Activated CD4-positive, alpha-beta memory T cell treated with anti-CD3 and anti-CD28 coated beads for 36 hours (primary cell): ENCODE measurements at places on chromosomes 6 and 20. TPM values are rescaled to one million over a fixed set of nuclear protein-coding genes. Genes with fewer than 3 reads are reported as not detected.
A peak's percentile ranks its signal among the peaks of the same experiment; 100 is the strongest.

DNA sequence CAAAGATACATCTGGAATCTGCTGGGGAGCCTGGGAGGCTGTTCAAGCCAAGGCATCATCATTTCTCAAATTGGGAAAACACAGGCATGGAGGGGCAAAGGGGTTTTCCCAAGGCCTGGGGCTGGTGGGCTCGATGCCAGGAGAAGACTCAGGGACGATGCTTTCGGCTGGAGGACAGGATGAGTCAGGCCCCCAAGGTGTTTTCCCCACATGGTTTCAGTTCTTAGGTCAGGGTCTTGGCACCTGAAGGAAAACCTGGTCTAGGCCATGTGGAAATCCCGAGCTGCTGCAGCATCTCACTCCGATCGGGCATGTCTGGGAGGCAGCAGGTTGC is 348.1 kb downstream of the CDC5L start:
- no peaks in the 10 kb centered on the region for H3K36me3 ChIP-seq
- no peaks in the 10 kb centered on the region for H3K27me3 ChIP-seq
- no peak overlapping the region for H3K4me3 ChIP-seq
- peak; percentile 52 for DNase-seq
- H3K4me1 ChIP-seq = peaks cover 14% of the 10 kb centered on the region

DNA sequence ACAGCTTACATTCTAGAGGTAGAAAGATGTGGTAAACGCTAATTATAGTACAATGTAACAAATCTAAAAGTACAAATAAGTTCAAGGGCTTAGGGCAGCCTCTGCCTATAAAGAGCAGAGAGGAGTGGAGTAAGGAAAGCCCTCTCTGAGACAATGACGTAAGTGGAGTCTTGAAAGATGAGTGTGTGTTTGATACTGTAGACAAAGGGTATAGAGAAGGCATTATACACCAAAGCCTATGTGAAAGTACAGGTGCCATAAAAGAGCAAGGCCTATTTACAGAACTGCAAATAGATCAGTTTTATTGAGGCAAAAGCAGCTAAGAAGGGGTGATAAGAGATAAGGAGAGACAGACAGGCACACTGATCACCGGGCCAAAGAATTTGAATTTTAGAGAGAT is 10.9 kb downstream of the GOPC start:
- DNase-seq = no peak
- peaks cover 23% of the 10 kb centered on the region for H3K36me3 ChIP-seq
- H3K27ac ChIP-seq = no peak overlapping the region
- H3K4me3 ChIP-seq = no peak overlapping the region
- peaks cover 21% of the 10 kb centered on the region for H3K4me1 ChIP-seq

GRCh38 chr20:35135867-35136586 is 11.1 kb downstream of the EDEM2 start:
- H3K4me1 ChIP-seq = no peaks in the 10 kb centered on the region
- H3K27ac ChIP-seq = no peak overlapping the region
- DNase-seq = no peak
- H3K27me3 ChIP-seq = no peaks in the 10 kb centered on the region
- H3K36me3 ChIP-seq = peaks cover 29% of the 10 kb centered on the region

DNA sequence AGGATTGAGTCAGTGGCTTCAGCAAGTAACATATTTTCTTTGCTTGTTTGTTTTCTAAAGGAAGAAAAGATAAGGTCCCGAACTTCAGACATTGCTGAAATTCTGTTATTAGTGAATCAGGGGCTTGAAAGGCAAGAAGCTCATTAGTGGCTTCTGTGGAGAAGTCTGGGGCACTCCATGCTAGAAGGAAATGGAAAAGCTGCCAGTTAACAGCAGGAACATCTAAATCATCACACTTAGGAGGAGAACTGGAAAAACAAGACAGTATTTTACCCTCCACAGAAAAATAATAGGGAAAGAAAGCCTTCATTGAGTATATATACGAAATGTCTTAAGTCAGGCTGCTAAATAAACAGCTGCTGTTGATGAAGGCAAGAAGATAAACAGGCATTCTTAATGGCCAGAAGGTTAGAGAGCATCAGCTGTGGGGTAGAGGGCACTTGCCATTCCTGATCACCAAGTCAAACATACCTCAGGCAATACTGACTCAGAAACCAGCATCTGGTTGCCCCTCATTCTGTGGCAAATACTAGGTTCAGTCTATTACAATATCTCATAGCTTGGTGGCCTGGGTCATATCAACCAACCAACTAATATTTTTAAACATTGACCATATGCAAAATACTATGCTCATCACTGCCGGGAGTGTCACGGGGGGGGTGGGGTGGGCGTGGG is 143.2 kb upstream of the TENT5A start:
- H3K27ac ChIP-seq = no peak overlapping the region
- H3K4me1 ChIP-seq = no peaks in the 10 kb centered on the region
- H3K4me3 ChIP-seq = no peak overlapping the region
- no peaks in the 10 kb centered on the region for H3K36me3 ChIP-seq
- no peaks in the 10 kb centered on the region for H3K27me3 ChIP-seq
- DNase-seq = no peak

SLC24A3 gene
- not detected for total RNA-seq

PPDPF gene
- 201 TPM for total RNA-seq
